ENCODE measurements at places on chromosomes 3 and 15.

DNA sequence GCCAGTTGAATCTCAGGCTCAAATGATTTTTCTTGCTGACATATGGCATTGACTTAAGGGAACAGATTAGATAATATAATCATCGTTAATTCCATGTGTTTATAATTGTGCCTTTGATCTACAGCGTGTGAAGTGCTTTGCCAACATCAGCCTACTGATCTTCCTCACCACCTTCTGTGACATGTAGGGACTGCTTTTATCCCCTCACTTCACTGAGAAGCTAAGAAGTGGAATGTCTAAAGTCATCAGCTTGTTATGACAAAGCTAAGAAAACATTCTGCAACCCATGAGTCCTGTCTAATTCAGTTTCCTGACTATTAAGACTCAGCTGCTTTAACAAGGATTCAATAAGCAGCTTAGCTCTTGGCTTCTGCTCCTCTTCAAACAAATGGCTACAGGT is 106.0 kb downstream of the MYH15 start:
- DNase-seq, result no peak

DNA sequence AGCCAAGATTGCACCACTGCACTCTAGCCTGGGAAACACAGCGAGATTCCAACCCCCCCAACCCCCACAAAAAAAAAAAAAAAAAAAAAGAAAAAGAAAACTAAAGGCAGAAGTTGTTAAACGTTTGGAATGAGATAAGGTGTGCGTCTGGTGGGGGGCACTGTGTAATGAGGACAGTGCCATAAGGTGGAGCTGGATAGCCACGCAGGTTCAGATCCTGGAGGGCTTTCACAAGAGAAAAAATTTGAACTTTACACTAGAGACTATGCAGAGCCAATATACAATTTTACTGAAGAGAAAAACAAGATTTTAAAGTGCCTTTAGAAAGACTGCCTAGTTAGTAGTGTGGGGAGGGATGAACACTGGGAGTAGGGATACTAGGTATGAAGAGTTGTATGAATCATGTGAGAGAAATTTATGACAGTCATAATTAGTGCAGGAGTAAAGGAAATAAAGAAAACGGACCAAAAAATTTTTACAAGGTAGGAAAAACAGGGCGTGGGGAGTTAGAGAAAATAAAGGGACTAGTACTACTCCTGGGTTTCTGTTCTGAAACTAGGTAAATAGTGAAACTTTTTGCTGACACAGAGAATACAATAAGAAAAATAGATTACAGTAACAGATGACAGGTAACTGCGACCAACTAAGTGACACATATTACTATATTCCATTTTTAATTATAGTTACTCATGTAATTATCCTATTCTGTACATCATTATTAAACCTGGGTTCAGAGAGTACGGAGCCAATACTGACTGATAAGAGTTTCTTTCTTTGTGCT is 108.1 kb downstream of the PEAK1 start:
- no peak for DNase-seq

- no peak for DNase-seq
Observed at GRCh38 chr15:87669846-87670245, 586.7 kb downstream of the NTRK3 start.

GRCh38 chr3:151589311-151589710 is 128.4 kb upstream of the IGSF10 start:
- no peak for DNase-seq

DNA sequence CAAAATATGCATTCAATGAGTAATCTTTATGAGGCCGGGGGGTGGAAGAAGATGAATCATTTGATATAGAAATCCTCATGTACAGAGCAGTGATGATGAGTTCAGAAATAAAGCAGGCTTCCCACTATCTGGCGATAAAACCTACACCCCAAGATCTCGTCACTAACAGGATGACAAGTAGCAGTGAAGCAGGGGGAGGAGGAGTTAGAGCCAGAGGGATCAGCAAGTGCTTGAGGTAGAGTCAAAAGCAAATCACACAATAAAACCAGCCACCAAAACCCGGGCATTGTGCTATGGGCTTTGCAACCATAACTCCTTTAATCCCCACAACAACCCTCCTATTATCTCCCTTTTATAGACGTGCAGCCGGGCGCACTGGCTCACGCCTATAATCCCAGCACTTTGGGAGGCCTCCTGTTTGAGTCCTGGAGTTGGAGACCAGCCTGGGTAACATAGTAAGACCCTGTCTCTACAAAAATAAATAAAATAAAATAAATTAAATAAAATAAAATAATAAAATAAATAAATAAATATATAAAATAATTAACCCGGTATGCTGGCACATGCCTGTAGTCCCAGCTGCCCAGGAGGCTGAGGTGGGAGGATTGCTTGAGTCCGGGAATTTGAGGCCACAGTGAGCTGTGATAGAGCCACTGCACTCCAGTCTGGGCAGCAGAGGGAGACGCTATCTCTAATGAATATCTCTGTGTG is 53.0 kb downstream of the STARD5 start:
- DNase-seq, result no peak

- no peak for DNase-seq
Observed at GRCh38 chr15:101438482-101439284, 50.8 kb downstream of the PCSK6 start.

DNA sequence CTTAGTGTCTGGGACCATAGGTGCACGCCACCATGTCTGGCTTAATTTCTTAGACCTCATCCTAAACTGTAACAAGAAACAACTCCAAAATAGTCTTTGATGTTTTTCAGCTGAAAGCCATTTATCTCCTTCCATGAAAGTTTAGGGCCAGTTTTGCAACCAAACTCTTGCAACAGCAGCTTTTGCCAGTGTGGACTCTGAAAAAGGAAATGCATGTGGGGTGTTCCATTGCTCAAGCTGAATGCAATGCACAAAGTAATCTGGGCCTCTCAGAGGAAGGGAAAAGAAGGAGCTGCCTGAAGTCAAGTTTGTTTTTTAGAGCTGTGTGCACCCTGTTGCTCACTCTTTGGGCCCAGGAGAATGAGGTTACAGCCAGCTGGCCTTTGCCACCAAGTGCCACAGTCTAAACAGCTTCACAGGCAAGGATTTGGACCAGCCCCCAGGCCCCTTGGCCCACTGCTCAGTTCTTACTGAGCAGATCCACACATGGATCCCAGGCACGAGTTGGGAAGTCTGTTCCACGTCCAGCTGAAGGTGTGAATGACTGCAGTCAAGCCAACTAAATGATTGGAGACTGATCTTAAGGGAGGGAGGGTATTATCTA is 212.3 kb upstream of the LRRFIP2 start:
- DNase-seq, result no peak

GRCh38 chr3:11331101-11331500 is 58.9 kb downstream of the ATG7 start:
- no peak for DNase-seq

DNA sequence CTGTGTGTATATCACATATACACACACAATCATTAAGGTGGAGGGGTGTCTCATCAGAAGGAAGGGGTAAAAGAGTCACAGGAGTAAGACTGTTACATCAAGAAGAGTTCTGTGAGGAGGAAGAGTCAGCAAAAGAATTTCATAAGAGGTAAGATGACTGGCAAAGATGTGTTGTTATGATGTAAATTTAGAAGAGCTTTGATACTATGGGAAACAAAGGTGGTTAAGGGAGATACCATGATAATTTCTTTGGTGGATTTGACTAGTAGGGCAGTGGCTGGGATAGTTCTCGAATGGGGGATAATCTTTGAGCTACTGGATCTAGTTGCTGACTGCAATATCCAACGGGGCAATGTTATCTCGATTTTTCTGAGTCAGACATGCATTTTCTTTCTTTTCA is 61.6 kb downstream of the STAG1 start:
- no peak for DNase-seq

DNA sequence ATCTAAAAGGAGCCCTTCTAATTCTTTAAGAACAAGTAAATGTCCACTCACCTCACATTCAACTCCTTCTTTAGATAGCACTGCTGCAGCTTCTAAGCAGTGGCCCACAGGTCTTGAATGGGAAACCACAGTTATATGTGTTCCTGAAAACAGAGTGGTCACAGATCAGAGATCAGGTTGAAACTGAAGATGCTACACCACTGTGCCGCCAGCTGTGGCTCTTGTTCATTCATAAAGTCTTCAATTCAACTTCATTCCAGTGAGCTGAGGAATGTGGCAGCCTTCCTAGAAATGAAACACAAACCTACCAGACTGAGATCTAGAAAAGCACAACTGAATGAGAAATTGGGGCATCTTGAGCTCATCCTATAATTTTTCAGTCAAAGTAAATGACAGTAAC is 4.0 kb downstream of the PDHB start:
- DNase-seq, result no peak

DNA sequence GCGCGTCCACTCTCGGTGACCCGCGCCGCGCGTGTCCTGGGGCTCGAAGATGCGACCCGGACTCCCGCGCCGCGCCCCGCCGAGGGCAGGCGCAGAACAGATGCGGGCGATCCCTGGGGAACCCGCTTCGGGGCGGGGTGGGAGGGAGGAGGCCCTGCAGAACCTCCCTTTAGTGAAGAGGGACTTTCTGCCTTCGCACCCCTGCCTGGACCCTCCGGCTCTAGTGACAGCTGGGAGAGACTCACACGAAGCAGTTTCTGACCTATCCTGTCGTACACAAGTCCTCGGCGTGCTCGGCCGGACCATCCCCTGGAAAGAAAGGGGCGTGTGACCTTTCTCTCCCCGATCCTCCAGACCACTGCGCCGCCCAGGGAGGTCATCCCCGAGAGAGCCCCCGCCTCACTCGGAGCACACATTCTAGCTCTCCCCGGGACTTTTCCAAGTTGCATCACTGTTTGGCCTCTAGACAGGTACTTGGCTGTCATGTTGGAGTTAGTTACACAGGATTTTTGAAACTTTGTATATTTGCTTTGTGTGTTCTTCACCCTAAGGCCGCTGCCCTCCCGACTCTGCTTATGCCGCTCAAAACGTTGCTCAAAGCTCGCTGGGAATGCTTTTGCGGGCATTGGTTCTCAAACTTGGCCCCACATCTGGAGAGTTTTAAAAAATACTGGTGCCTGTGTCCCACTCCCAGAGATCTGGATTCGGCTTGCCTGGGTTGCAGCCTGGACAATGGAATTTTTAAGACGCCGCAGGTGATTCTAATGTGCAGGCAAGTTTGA is 582 bp downstream of the CGNL1 start:
- DNase-seq, result no peak

DNA sequence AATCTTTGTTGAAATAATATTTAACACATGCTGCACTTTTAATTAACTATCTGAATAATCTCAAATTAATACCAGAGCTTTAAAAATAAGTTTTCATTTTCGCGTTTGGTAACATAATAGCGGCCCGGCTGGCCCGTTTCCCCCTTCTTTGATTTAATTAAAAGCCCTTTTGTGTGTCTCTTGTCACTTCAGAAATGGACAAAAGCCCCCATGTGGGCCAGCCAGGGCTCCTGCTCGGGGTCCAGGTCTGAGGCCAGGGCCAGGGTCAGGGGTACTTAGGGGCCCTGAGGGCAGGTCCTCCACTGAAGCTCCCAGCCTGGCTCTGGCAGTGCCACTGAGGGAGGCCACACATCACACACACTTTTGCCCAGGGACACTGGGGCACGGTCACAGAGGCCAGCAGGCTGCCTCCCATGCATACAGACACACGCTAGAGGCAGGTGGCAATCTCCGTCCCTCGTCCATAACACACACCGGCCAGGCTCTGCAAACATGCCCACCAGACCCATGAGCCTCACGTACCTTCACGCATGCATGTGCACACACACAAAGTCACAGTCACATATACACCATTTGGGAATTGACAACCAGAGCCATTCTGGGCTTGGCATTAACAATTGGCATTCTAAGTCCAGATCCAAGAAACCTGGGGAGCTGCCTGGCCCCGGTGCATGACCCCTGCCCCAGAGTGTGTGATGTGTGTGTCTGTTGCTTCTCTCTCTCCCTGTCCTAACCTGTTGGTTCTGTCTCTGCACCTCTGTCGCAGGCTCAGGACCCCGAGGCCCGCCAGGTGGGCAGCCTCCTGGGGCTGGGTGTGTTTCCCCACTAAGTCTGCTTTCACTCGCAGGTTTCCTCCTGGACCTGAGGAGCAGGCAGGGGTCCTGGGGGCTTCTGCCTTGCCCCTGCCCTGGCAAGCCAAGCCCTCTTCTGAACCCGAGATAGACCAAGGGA is 38.5 kb downstream of the DNAJB8 start:
- DNase-seq, result no peak

- no peak for DNase-seq
Observed at GRCh38 chr3:162370141-162370540, 873.5 kb downstream of the OTOL1 start.

DNA sequence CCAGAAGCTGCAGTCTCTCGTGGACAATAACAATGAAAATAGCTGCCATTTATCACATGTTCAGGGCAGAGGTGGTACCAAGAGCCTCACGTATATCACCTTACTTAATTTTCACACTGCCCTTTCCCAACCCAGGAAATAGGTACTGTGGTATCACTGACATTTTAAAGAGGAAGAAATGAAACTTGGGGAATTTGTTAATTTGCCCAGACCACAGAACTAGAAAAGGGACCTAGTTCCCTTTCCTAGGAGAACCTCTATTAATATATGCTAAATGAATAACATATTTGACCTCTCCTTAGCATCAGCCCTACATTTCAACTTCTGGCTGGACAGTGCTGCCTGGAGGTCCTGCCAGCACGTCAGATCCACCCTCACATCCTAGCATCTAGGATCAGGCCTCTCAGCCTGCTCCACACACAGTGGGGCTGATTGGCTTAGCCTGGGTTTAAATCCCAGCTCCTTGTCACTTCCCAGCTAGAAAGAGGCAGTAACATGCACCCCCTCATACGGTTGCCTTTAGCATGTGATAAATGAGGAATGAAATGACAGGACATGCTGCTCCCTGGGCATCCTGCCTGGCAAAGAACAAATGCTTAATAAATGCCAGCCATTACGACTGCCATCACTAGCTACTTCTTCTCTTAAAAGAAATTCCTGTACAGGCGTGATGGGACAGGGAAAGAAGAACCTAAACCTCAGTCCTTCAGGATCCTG is 95.1 kb upstream of the TNFAIP8L3 start:
- no peak for DNase-seq

DNA sequence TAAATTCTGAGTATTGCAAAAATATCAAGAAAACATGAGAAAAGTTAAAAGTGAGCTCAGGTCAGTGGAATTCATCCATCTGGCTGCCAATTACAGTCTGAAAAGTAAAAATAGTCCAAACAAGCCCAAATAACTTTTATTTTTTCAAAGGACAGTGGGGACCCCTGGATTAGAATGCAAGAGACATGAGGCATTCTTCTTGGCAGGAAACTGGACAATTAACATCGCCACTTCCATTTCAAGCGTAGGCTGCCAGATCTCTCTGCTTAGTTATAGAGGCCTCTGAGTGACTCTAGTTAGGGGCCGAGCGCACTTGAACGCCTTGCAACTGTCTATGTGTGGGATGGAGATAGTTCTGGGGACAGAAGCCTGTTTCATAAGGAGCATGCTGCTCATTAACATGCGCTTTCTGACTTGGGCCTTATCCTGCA is 189.1 kb downstream of the GHSR start:
- no peak for DNase-seq
